ENCODE measurements at places on chromosomes 13 and 19.

DNA sequence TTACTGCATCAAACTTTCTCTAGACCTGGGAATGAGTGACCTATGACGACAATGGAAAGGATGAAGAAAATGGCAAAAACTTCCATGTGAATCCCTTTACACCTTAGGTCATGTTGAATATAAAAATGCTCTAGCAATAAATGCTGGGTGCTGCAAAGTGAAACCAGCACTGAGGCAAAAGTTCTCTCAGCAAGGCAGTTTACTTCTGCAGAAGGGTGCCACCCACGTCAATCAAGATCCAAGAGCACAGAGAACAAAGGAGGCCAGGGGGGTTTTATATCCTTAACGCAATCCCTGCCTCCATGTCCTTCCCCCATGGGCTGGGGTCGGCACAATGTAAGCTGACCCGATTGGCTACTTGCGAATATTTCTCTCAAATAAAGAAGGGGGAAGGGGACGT is 38.7 kb downstream of the ZNF333 start:
- no peak for DNase-seq
- no peaks in the 10 kb centered on the region for H3K36me3 ChIP-seq
- no peak overlapping the region for H3K27ac ChIP-seq

GRCh38 chr13:60590800-60591747 is 194.1 kb downstream of the TDRD3 start:
- H3K27me3 ChIP-seq: no peaks in the 10 kb centered on the region
- H3K4me3 ChIP-seq: no peak overlapping the region
- no peaks in the 10 kb centered on the region for H3K36me3 ChIP-seq
- H3K4me1 ChIP-seq: no peaks in the 10 kb centered on the region
- H3K27ac ChIP-seq: no peak overlapping the region
- DNase-seq: no peak

GRCh38 chr13:78881054-78881453 is 222.1 kb upstream of the OBI1 start:
- H3K36me3 ChIP-seq: peaks cover 4% of the 10 kb centered on the region
- peaks cover 9% of the 10 kb centered on the region for H3K27me3 ChIP-seq
- no peak overlapping the region for H3K4me3 ChIP-seq
- no peaks in the 10 kb centered on the region for H3K4me1 ChIP-seq
- H3K27ac ChIP-seq: no peak overlapping the region

DNA sequence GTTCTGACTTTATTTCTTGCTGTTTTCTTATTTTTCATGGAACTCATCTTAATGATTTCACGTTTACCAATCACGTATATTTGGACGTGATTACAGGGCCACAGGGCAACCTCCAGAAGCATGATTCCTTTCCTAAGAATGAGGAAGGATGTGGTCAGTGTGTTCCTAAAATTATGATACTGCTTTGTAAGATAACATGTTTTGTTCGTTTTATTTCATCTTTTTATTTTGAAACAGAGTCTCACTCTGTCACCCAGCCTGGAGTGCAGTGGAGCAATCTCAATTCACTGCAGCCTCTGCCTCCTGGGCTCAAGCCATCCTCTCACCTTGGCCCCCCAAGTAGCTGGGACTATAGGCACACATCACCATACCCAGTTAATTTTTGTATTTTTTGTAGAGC is 24.8 kb upstream of the LAIR1 start:
- no peak for DNase-seq
- H3K36me3 ChIP-seq: peaks cover 4% of the 10 kb centered on the region
- peaks cover 21% of the 10 kb centered on the region for H3K27me3 ChIP-seq

DNA sequence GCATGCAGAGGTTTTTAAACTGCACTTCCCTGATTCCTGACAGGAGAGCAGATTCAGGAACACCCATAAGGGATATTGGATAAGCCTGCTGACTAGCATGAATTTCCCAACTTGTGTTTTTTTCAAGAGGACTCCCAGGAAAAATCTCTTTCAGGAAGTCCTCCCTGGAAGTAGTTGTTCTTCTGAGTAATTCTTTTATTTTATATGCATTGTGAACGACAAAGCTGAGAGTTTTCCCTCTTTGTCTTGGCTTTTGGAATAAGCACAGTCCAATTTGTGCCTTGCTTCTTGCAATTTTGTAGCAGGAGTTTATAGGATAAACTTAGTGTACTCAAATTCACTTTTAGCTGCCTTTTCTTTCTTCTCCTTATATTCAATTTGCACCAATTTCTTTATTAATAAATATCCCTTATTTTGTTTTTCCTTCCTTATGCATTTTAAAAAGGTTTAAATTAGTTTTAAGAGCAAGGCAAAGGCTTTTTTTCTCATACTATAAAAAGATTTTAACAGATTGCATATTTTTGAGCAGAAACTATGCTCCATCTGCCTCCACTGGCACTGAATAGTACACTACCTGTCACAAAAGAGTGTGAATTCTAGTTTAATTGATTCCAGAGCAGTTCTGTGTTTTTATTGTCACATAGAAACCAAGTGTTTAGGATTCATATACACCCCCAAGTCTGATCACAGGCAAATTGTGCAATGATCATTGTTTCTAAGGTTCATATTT is 543.3 kb upstream of the SPRY2 start:
- no peaks in the 10 kb centered on the region for H3K27me3 ChIP-seq
- H3K4me3 ChIP-seq: no peak overlapping the region
- H3K36me3 ChIP-seq: no peaks in the 10 kb centered on the region
- H3K27ac ChIP-seq: no peak overlapping the region

GRCh38 chr19:11737964-11738745 is 591 bp downstream of the ZNF823 start:
- peak; percentile 10 for DNase-seq
- peak overlapping the region; percentile 99 for H3K4me3 ChIP-seq
- peak overlapping the region; percentile 94 for H3K27ac ChIP-seq
- H3K4me1 ChIP-seq: peaks cover 19% of the 10 kb centered on the region

GRCh38 chr13:89704040-89704439 is 1643.4 kb upstream of the MIR17HG start:
- H3K36me3 ChIP-seq: no peaks in the 10 kb centered on the region
- DNase-seq: no peak
- no peak overlapping the region for H3K27ac ChIP-seq

DNA sequence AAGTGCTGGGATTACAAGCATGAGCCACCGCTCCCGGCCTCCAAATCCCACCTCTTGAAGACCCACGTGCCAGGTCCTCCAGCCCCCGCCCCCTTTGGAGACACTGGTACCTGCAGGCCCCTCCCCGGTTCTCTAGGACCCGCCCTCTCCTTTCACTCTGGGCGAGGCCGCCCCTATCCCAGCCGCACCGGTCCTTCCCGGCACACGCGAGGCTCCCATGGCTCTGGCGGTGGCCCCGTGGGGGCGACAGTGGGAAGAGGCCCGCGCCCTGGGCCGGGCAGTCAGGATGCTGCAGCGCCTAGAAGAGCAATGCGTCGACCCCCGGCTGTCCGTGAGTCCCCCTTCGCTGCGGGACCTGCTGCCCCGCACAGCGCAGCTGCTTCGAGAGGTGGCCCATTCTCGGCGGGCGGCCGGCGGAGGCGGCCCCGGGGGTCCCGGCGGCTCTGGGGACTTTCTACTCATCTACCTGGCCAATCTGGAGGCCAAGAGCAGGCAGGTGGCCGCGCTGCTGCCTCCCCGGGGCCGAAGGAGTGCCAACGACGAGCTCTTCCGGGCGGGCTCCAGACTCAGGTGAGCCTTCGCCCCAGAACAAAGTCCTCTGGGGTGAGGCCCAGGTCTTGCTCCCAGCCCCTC is at the start of gene CBLC:
Gene CBLC, plus strand, starts transcription at position 176 of the 633 bp plus-strand sequence. Its CDS starts 42 bp downstream, at position 218.
- H3K4me3 ChIP-seq: no peak within 1 kb of the TSS
- DNase-seq: no peak
- no peak within 1 kb of the TSS for H3K27ac ChIP-seq
- no peaks in the 10 kb centered on the region for H3K4me1 ChIP-seq
- H3K27me3 ChIP-seq: no peaks in the 10 kb centered on the region

DNA sequence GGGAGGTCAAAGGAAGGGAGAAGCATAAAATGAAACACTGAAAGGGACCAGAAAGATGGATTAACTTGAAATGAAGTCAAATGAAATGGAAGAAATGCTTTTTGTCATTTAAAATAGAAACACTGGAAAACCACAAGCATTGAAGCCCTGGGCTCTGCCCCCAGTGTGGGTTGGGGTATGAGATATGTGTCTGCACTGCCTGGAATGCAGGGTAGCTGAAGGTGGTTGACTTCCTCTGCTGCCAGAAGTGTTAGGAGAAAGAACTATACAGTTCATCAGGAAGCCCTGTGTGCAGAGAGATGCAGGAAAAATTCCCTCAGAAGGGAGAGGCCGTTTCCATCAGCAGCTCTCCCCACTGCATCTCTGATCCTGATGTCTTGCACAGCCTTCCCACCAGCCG is 69.2 kb downstream of the DHRS12 start:
- H3K36me3 ChIP-seq: peaks cover 14% of the 10 kb centered on the region
- H3K27me3 ChIP-seq: no peaks in the 10 kb centered on the region
- no peak overlapping the region for H3K4me3 ChIP-seq
- H3K27ac ChIP-seq: no peak overlapping the region

GRCh38 chr19:55540619-55541018 is 3.7 kb upstream of the SBK2 start:
- peaks cover 3% of the 10 kb centered on the region for H3K36me3 ChIP-seq
- H3K4me3 ChIP-seq: no peak overlapping the region
- no peaks in the 10 kb centered on the region for H3K4me1 ChIP-seq

- no peaks in the 10 kb centered on the region for H3K36me3 ChIP-seq
- no peaks in the 10 kb centered on the region for H3K4me1 ChIP-seq
- peaks cover 66% of the 10 kb centered on the region for H3K27me3 ChIP-seq
- no peak overlapping the region for H3K4me3 ChIP-seq
- no peak for DNase-seq
- H3K27ac ChIP-seq: no peak overlapping the region
These were observed 34.2 kb downstream of the TSHZ3 start for GRCh38 chr19:31314849-31315629.

DNA sequence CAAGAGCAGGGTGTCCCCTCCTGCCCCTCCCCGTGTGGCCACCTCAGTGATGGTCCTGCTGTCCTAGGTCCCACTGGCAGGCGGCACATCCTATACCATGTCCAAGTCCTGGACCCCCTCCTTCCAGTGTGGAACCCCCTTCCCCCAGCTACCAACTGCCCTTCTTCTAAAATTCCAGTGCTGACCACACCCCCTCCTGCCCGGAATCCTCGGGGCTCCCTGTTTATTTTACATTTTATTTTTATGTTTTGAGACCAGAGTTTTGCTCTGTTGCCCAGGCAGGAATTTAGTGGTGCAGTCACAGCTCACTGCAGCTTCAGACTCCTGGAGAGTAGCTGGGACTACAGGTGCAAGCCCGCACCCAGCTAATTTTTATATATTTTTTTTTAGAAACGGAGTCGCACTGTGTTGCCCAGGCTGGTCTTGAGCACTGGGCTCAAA is 945 bp upstream of the CPAMD8 start:
- no peak for DNase-seq
- H3K36me3 ChIP-seq: no peaks in the 10 kb centered on the region
- H3K27ac ChIP-seq: no peak overlapping the region
- H3K4me1 ChIP-seq: peaks cover 8% of the 10 kb centered on the region
- H3K27me3 ChIP-seq: peaks cover 69% of the 10 kb centered on the region

DNA sequence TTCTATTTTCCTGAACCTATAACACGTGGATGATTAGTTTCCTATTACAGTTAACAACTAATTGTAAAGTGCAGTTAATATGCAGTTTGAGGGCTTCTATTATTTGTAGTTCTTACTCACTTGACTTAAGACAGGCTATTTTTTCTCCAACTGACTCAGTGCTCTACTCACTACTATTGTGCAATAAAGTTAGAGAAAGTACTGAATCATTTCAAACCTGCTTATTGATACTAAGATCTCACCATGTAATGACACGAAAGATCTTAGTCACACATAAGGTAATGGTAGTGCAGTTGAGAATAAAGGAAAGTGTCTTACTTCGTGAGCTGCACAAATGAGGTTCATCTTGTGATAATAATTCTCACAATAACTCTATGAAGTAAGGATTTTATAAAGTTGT is 22.8 kb upstream of the ITM2B start:
- no peak overlapping the region for H3K4me3 ChIP-seq
- H3K27ac ChIP-seq: no peak overlapping the region
- peaks cover 14% of the 10 kb centered on the region for H3K4me1 ChIP-seq
- peaks cover 5% of the 10 kb centered on the region for H3K36me3 ChIP-seq

GRCh38 chr13:105790923-105791322 is 744.5 kb downstream of the EFNB2 start:
- H3K4me3 ChIP-seq: no peak overlapping the region
- no peaks in the 10 kb centered on the region for H3K36me3 ChIP-seq

DNA sequence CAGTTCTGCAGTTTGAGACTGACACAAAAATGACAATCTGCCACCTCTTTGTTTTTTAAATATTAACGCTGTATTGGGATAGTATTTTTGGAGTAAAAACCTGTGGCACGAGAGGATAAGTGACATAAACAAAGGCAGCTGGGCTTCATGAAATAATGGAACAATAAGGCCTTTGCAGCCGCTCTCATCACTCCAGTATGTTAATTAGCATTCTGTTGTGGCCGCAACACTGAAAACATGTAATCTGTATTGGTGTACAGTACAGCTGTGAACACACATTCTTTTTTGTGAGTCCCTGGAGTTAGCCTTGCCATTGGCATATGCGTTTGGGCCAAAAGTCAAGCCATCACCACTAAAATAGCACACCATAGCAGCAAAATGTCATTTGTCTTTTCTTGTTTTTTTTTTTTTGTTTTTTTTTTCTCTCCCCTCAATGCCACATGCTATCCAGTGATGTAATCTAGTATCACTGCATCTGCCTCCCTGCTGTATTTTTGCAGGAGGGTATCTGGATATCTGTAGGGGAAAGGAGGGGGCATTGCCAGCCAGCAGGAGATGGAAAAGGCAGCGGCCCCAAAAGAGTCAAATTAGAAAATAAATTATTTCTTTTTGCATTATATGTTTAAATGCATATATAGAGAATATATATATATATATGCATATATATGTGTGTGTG is 885 bp upstream of the ZNF536 start:
- H3K4me3 ChIP-seq: no peak overlapping the region
- no peaks in the 10 kb centered on the region for H3K4me1 ChIP-seq
- H3K36me3 ChIP-seq: no peaks in the 10 kb centered on the region
- H3K27me3 ChIP-seq: peaks cover 21% of the 10 kb centered on the region
- H3K27ac ChIP-seq: no peak overlapping the region

GRCh38 chr13:109500146-109500773 is 286.1 kb downstream of the IRS2 start:
- H3K27ac ChIP-seq: no peak overlapping the region
- no peaks in the 10 kb centered on the region for H3K4me1 ChIP-seq
- H3K36me3 ChIP-seq: no peaks in the 10 kb centered on the region
- H3K4me3 ChIP-seq: no peak overlapping the region
- no peaks in the 10 kb centered on the region for H3K27me3 ChIP-seq

GRCh38 chr19:42121656-42122069 is 10.6 kb downstream of the POU2F2 start:
- peak; percentile 50 for DNase-seq
- H3K4me1 ChIP-seq: peaks cover 52% of the 10 kb centered on the region
- peak overlapping the region; percentile 69 for H3K4me3 ChIP-seq
- H3K27ac ChIP-seq: peak overlapping the region; percentile 95

GRCh38 chr13:99205621-99206220 is 5.1 kb downstream of the UBAC2 start:
- H3K27ac ChIP-seq: peak overlapping the region; percentile 95
- H3K4me1 ChIP-seq: peaks cover 73% of the 10 kb centered on the region
- H3K36me3 ChIP-seq: peaks cover 27% of the 10 kb centered on the region
- no peak for DNase-seq
- H3K4me3 ChIP-seq: peak overlapping the region; percentile 88

- no peaks in the 10 kb centered on the region for H3K36me3 ChIP-seq
- H3K4me3 ChIP-seq: no peak overlapping the region
- H3K27me3 ChIP-seq: no peaks in the 10 kb centered on the region
These were observed 12.0 kb upstream of the SHFL start for GRCh38 chr19:10074153-10074552.

Measured in central memory CD8-positive, alpha-beta T cell (primary cell).